Testis (tissue), 5 donors: ENCODE measurements at places on chromosomes 7 and 10.

DNA sequence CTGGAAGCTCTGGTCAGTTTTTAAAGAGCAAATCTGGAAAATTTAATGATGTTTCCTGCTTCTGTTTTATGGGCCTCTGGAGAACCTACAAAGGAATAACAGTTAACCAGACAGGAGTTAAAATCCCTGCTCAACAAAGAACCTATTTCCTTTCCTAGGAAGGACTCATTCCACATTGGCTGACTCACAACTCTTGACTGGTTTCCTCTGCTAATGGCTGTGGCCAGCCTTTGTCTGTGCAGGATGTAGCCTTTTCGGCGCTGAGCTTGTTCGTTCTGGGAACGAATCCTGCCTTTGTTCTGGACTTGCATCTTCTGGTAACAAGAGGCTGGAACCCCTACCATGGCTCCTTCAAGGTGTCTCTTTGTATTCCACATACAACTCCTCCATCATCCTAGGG is 112.8 kb upstream of the PDCD4 start:
- no peaks in the 10 kb centered on the region for H3K4me1 ChIP-seq
- H3K27me3 ChIP-seq: no peaks in the 10 kb centered on the region
- H3K4me3 ChIP-seq: no peak overlapping the region
- H3K27ac ChIP-seq: no peak overlapping the region

DNA sequence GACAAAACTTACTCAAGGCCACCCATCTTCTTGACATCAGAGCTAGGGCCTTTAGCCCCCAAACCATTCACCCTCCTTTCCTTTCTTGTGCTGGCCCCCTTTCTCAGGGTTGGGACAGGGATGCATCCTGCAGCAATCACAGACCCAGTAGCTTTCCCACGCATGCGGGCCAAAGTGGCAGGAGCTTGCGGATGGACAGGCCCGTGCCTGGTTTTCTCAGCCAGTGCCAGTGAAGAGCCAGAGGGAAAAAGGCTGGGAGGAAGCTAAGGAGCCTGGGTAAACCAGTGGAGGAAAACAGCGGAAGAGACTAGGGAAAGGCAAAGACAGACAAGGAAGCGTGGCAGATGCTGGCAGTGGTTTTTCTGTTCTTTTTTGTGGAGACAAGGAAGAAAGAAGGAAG is 5.1 kb upstream of the BLNK start:
- DNase-seq: no peak
- no peaks in the 10 kb centered on the region for H3K36me3 ChIP-seq
- no peak overlapping the region for H3K4me3 ChIP-seq
- no peaks in the 10 kb centered on the region for H3K27me3 ChIP-seq
- H3K27ac ChIP-seq: no peak overlapping the region

DNA sequence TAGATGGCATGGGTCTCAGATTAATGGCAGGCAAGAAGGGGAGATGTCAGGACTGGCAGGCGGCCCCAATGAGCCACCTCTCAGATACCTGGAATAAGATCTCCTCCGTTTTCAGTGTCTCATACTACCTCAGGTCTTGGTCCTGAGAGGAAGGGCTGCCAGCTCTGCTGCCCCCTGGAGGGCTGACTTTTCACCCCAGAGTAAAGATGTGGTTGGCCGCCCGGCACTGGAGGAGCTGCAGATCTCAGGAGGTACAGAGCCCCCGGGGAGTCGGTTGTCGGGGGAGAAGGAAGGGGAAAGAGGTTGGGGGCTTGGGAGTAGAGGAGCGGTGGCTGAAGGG is 642 bp upstream of the COL13A1 start:
- H3K27me3 ChIP-seq: no peaks in the 10 kb centered on the region
- H3K36me3 ChIP-seq: no peaks in the 10 kb centered on the region
- no peak overlapping the region for H3K27ac ChIP-seq

DNA sequence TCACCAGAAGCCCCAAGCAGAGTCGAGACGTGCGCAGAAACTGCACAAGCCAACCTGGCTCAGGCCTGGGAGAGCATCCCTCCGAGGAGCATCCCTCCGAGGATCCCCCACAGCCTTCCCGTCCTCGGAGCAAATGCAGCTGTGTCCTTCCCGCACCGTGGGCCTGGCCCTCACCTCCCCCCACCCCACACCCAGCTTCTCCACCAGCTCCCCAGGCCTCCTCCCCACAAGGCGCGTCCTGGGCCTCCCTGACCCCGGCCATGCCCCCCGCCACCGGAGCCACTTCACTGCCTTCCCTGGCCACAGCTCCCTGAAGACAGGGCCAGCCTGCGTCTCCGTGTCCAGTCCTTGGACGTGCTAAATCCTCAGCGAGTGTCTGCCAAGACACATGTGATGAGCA is 60.6 kb downstream of the PTPRN2 start:
- H3K4me1 ChIP-seq: no peaks in the 10 kb centered on the region
- DNase-seq: no peak
- no peak overlapping the region for H3K4me3 ChIP-seq
- H3K27me3 ChIP-seq: no peaks in the 10 kb centered on the region
- no peak overlapping the region for H3K27ac ChIP-seq

GRCh38 chr10:55351431-55351830 is 550.4 kb upstream of the PCDH15 start:
- H3K4me3 ChIP-seq: no peak overlapping the region
- no peak for DNase-seq
- H3K27ac ChIP-seq: no peak overlapping the region
- H3K4me1 ChIP-seq: no peaks in the 10 kb centered on the region
- H3K27me3 ChIP-seq: no peaks in the 10 kb centered on the region

DNA sequence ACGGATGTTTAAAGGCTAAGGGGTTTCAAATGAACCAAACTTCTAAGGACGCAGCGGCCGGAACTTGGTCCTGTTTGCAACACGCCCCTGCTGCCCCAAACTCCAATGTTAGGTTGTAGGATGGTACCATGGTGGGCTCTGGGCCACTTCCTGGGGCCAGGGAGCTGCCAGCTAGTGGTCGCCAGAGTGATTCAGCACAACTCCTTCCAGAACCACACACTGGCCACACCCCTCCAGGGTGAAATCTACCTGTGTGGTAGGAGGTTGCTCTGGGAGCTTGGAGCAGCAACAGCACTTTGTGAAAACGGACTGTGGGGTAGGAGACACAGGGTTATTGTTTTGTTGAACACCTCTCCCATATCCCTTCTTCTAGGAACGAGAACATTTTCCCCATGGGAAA is 161.1 kb downstream of the FANK1 start:
- DNase-seq: no peak
- H3K36me3 ChIP-seq: no peaks in the 10 kb centered on the region
- no peak overlapping the region for H3K27ac ChIP-seq
- no peaks in the 10 kb centered on the region for H3K27me3 ChIP-seq
- H3K4me1 ChIP-seq: no peaks in the 10 kb centered on the region

DNA sequence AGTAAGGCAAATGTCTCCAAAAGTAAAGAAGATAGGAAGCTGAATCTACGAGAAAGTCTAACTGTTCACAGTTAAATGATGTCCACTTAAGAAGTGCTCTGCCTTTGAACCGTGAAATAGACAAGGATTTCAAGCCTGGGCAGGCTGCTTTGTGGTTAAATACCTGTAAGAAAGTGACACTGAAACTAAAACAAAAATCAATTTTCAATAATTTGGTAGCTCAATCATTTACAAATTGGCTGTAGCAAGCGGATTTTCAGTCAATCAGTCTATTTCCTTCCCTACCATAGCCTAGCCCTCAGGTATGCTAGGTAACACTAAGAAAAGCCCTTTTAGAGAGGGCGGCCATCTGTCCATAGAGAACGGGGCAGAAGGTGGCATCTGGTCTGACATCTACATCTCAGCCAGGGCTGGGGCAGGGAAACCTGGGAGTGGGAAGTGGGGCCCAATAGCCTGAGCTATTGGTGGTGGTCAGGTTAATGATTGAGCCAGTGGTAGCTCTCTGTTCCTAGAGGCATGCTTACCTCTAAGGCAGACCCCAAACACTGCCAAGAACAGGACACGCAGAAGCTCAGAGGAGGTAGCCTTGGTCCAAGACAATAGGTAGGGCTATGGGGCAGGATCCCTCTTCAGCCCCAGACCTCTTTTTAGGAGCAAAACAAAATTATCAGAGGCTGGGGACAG is 223.2 kb downstream of the CCSER2 start:
- H3K27ac ChIP-seq: no peak overlapping the region
- H3K36me3 ChIP-seq: no peaks in the 10 kb centered on the region
- H3K4me3 ChIP-seq: no peak overlapping the region
- no peaks in the 10 kb centered on the region for H3K27me3 ChIP-seq
- H3K4me1 ChIP-seq: no peaks in the 10 kb centered on the region

GRCh38 chr10:86945361-86946212 is 11.8 kb downstream of the MMRN2 start:
- peak; percentile 71 for DNase-seq
- no peaks in the 10 kb centered on the region for H3K36me3 ChIP-seq
- no peak overlapping the region for H3K27ac ChIP-seq
- H3K27me3 ChIP-seq: no peaks in the 10 kb centered on the region

- H3K4me1 ChIP-seq: no peaks in the 10 kb centered on the region
- no peaks in the 10 kb centered on the region for H3K36me3 ChIP-seq
- H3K27me3 ChIP-seq: no peaks in the 10 kb centered on the region
- no peak overlapping the region for H3K27ac ChIP-seq
- no peak for DNase-seq
These were observed 29.2 kb downstream of the STK17A start for GRCh38 chr7:43612128-43612527.

GRCh38 chr10:73424478-73424877 is 8.9 kb downstream of the MSS51 start:
- no peaks in the 10 kb centered on the region for H3K27me3 ChIP-seq
- no peaks in the 10 kb centered on the region for H3K36me3 ChIP-seq

DNA sequence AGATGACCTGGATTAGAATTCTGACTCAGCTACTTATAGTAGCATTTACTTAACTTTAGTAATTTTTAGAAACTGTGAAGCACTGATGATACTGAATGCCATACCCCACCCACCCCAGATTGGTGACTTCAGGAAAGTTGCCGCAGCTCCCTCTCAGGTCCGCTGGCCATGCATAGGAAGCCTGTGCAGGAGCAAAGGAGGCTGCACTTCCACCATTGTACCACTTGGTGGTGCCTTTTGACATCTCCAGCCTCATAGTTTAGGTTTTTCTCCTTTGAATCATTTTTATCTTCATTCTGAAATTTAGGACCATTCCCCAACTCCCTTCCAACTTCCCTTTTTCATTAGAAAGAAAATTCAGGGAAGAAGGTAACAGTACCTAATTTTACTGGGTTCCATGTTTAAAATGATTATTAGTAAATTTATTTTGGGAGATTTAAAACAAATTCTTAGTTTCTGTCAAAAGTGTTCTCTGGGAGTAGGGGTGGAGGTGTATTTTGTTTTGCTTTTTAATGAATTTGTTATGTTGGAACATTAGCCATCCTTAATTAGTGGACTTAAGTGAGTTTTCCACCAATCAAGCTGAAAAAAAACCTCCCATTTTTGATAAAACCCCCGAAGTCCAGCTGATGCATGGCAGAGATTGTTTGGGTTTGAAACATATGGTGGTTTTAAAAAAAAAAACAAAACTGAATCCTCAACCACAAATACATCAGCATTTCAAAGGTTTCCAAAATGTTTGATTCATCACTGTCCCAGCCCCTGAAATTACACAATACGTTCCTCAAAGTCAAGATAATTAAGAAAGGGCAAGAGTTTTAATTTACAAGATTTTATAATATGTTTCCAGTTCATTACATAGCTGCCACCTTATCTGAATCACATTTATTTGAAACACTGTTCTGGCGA is 109.6 kb downstream of the WNT2 start:
- no peak overlapping the region for H3K27ac ChIP-seq
- H3K4me3 ChIP-seq: no peak overlapping the region
- peak; percentile 78 for DNase-seq

- H3K27me3 ChIP-seq: no peaks in the 10 kb centered on the region
- peak overlapping the region; percentile 60 for H3K27ac ChIP-seq
- no peaks in the 10 kb centered on the region for H3K4me1 ChIP-seq
- no peaks in the 10 kb centered on the region for H3K36me3 ChIP-seq
- DNase-seq: peak; percentile 71
These were observed 561 bp downstream of the SHTN1 start for GRCh38 chr10:117004227-117005025.

- no peak for DNase-seq
- no peak overlapping the region for H3K4me3 ChIP-seq
- no peaks in the 10 kb centered on the region for H3K27me3 ChIP-seq
- no peaks in the 10 kb centered on the region for H3K36me3 ChIP-seq
These were observed 125.3 kb downstream of the GPR158 start for GRCh38 chr10:25300073-25300472.

- no peaks in the 10 kb centered on the region for H3K36me3 ChIP-seq
- no peaks in the 10 kb centered on the region for H3K4me1 ChIP-seq
- no peak for DNase-seq
- no peak overlapping the region for H3K27ac ChIP-seq
These were observed 995 bp upstream of the CLDN3 start for GRCh38 chr7:73770860-73771670.

DNA sequence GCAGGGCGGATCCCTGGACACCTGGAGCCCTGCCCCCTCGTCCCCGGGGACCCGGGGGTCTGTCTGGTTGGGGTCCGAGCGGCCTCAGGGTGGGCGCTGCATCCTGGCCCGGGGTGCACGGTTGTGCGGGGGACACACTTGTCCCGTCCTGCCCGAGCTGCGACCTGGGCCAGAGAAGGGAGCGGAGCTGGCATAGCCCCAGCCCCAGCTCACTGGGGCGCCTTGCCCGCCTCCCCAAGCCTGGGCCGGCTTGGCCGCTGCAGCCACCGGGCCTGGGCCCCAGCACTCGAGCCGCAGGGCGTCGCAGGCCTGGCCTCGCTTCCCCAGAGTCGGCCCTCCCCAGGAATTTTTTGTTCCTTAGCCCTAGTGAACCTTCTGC is 54.5 kb downstream of the GLRX3 start:
- H3K36me3 ChIP-seq: no peaks in the 10 kb centered on the region
- no peaks in the 10 kb centered on the region for H3K27me3 ChIP-seq
- H3K27ac ChIP-seq: no peak overlapping the region
- no peak for DNase-seq
- peaks cover 6% of the 10 kb centered on the region for H3K4me1 ChIP-seq

DNA sequence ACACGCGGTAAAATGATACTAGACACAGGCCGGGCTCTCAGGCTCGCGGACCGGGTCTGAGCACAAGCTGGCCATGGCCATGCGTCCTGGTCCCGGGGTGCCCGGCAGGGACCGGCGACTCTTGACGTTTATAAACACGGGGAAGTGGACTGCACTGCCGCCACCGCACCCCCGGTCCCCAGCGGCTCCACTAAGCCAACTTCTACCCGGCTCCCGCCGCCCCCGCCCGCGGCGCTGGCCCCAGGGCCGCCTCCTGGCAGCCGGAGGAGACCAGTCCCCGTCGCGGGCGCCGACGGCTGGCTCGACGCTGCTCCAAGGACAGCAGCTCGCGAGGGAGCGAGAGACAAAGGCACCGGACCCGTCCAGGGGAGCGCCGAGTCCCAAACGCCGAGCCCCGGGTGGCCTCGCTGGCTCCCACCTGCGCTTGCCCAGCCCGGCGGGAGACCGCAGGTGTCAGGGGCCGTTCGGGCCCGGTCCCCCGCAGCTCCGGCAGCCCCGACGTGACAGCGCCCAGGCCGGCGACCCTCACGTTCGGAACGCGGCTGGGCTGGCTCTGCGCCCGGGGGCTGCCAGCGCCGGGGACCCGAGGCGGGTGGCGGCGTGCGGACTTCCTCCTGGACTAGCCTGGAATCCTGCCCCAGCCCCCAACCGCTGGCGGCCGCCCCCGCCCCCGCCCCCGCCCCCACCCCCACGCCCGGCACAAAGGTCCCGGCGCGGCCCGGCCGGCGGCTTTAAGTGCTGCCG is 517 bp downstream of the ITGB1 start:
- H3K4me3 ChIP-seq: peak overlapping the region; percentile 93
- H3K27me3 ChIP-seq: no peaks in the 10 kb centered on the region
- no peaks in the 10 kb centered on the region for H3K36me3 ChIP-seq
- DNase-seq: peak; percentile 59
- H3K4me1 ChIP-seq: peaks cover 22% of the 10 kb centered on the region

- DNase-seq: no peak
- peaks cover 3% of the 10 kb centered on the region for H3K4me1 ChIP-seq
- H3K27me3 ChIP-seq: no peaks in the 10 kb centered on the region
- no peak overlapping the region for H3K4me3 ChIP-seq
These were observed 9.3 kb downstream of the KNDC1 start for GRCh38 chr10:133169173-133169947.
